ENCODE measurements at places on chromosomes 6 and 20.

DNA sequence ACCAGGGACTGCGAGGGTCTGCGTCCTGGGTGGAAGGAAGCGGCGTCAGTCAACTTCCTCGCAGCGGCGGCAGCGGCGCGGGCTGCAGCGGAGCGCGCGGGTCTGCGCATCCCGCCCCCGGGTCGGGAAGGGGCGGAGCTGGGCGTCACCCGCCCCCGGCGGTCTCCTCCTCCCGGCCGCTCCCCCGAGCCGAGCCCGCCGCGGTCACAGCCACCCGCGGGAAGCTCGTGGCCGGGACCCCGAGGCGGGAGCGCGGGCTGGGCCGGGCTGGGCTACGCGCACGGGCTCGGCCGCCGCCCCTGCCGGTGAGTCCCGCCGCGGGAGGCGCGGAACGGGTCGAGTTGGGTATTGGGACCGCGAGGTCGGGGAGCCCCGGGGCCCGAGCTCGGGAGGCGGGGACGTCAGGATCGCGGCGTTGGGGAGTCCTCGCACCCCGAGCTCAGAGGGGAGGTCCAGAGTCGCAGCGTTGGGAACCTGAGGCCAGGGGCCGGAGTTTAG, at the start of gene PAQR8:
PAQR8 (plus strand) TSS at position 207 of the 498 bp plus-strand sequence. CDS start 41,063 bp downstream, outside the sequence.
- peak; percentile 57 for DNase-seq

DNA sequence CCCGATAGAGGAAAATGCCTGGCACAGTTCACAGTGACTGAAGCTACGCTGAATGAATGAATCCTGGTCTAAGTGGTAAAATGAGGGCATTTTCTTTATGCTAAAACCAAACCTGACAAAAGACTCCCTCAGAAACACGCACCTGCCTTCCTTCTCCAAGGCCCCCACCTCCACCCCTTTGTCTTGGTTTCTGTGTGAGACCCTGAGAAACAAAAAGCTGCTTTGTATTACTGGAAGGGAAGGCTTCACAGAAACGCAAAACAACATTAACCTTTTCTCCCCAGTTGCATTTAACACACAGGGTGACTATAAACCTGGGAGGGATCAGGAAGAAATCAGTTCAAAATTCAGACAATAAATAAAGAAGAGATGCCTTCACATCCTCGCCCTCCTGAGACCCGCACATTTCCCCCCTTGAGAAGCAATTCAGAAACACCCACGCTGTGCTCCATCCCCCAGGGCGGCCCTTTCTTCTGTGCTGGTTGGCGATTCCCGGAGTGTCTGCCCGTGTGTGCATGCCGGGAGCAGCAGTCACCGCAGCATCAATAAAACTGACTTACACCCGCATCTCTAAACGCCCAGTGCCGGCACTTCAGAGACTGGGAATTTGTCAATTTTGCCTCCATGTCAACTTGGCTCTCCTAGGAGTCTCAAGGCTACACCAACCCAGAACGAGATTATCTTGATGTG, 67.2 kb upstream of the TRAF3IP2 start:
- no peak for DNase-seq

DNA sequence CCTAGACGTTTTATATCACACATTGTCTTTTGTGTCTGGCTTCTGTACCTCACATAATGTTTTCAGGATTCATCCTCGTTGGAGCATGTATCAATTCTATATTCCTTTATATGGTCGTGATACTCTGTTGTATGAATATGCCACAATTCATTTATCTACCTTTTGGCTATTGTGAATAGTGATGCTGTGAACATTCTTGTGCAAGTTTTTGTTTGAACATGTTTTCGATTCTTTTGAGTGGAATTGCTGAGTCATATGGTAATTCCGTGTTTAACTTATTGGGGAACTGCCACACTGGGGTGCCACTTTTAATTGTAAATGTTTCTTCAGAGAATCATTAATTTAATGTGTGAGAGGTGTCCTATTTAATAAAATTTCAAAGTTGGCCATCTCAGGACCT, 101.2 kb downstream of the SLC35B3 start:
- no peak for DNase-seq

- DNase-seq = no peak
Observed at GRCh38 chr6:4599924-4600323, 176.3 kb upstream of the CDYL start.

- no peak for DNase-seq
Observed at GRCh38 chr20:23875606-23876237, 3.8 kb downstream of the CST5 start.

GRCh38 chr6:138815221-138815620, 19.3 kb downstream of the ECT2L start:
- no peak for DNase-seq

GRCh38 chr20:16777126-16777525, 29.0 kb downstream of the OTOR start:
- DNase-seq = no peak

- no peak for DNase-seq
Observed at GRCh38 chr6:75550544-75551167, 51.0 kb upstream of the SENP6 start.

Measured in activated naive CD4-positive, alpha-beta T cell (primary cell).